ENCODE measurements at places on chromosomes 7 and 10.

- no peak for DNase-seq
These were observed 44.9 kb downstream of the GNA12 start for GRCh38 chr7:2799253-2799652.

DNA sequence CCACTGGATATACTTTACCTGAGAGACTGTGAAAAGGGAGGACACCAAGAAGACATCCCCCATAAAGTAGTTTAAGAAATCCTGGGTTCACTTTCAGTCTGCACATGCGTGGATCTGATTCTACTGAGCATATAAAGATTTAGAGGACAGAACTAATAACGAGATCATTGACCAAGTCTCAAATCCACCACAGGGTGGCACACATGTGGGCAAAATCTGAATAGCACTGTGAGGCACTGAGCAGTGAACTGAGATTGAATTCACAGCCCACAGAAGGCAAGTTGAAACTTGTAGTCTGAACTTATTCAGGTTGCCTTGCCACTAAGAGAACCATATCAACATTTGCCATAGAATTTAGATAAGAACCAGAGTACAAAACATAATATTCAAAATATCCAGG, 818.6 kb downstream of the GRID1 start:
- no peak for DNase-seq

DNA sequence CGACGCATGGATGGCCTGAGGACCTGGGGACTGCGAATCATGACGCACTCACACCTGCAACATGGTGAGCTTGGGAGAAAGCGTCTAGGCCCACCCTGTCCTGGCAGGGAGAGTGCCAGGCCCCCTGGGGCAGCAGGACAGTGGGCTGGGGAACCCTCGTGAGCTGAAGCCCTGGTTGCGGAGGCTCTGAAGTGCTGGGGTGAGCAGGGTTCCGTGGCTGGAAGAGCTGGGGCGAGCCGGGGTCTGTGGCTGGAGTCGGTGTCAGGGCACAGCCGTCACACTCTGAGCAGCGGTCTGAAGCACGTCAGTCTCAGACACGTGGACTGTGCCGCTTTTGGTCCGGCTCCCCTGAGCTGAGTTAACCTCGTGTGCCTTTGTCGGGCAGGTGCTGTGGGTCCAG, 4.7 kb downstream of the SUN1 start:
- DNase-seq, result no peak

- DNase-seq, result no peak
These were observed 42.3 kb downstream of the PRKCQ start for GRCh38 chr10:6537770-6538169.

DNA sequence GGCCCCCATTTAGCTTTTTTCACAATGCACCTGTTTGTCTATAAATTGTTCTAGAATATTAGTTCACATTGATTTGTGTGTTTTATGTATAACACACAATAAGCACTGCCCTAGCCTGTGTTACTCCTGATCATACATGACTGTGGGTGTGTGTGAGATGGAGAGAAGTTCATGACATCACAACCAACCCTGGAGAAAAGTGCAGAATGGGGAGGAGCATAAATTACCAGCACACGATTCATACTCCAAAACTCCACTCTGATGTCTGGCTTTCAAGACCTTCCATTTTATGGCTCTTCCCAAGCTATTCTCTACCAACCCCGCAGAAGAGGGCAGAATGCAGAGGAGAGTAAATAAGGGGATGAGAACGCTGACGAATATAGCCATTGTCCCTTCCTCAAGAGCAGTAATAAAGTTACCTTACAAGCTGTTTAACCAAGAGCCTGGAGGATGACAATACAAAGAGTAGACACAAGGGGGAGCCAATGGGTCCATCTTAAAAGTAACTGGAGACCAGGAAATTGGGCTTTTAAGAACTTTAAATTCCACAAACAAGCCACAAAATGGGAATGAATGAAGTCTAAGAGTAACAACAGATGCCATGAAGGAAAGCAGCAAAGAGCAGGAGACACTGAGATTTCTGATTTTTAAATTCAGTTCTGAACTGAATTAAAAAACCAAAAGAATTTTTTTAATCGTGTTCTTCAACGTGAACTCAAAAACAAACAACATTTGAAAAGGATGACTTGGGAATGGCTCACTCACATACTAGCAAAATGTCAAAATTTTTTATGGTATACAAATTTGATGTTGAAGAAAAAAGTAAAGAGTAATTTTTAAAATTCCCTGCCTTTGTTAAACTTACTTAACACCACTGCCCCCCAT, 159.6 kb downstream of the PARD3 start:
- no peak for DNase-seq

DNA sequence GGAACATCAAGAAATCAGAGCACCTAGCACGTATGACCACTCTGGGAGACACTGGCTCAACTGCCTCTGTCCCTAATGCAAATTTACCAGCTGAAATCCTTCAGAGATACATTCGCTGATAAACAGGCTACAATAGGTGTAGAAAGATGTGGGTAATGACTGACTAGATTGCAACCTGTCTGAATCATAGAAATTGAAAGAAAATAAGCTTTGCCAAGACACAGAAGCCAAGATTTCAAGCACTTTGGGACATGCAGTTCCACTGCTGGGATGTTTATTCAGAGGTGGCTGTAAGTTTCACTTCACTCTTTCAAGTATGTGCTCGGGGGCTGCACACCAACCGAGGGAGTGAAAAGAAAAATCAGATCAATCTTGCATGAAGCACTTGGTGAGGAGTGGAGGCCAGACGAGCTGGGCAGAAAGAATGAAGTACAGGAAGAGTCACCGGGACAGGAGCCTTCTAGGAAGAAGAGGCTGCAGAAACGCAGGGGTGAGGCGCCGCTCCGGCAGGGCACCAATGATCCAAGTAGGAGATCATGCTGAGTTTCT, 276.7 kb downstream of the PARD3 start:
- DNase-seq, result no peak

GRCh38 chr7:47285860-47286491, 295.9 kb downstream of the TNS3 start:
- DNase-seq, result no peak

GRCh38 chr10:128080641-128081040, 45.6 kb downstream of the MKI67 start:
- DNase-seq, result no peak

- no peak for DNase-seq
These were observed 398.8 kb upstream of the NFE2L3 start for GRCh38 chr7:25752967-25753791.

- no peak for DNase-seq
These were observed 4.3 kb downstream of the CCDC6 start for GRCh38 chr10:59902016-59902415.

- DNase-seq, result no peak
These were observed 16.5 kb downstream of the GBF1 start for GRCh38 chr10:102261842-102262241.

DNA sequence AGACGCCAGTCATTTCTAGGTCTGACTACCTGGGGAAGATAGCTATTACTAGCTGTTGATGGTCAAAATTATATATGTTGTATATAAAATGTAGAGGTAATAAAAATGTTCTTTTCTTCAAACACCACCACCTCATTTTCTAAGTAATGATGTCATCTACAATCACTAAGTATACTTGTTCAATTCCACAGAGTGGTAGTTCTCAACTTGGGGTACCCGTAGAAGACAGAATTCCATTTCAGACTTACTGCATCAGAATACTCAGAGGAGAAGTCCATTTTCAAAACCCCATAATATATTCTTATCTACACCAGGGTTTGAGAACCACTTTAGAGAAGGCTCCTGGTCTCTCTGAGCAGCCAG, 191.9 kb downstream of the PTN start:
- DNase-seq, result no peak

GRCh38 chr10:105993609-105994008, 1170.9 kb downstream of the SORCS1 start:
- DNase-seq, result no peak

GRCh38 chr7:42315631-42316030, 78.6 kb upstream of the GLI3 start:
- no peak for DNase-seq

- no peak for DNase-seq
These were observed 363.9 kb downstream of the MALRD1 start for GRCh38 chr10:19412531-19412930.

DNA sequence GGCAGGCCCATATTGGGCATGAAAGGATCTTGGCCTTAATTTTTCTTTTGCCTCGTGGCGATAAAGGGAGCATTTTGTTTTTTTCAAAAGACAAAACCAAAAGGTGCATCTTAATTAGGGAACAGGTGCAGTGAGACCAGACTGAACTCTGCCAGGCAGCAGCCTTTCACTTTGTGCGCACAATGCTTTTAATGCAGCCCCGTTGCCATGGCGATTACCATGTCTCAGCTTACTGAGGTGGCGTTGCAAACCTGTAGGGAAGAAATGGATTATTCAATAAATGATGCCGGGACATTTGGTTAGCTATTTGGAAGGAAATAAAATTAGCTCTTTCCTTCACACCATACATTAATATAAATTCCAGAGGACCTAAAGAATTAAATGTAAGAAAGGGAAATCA, 61.9 kb downstream of the MYL10 start:
- no peak for DNase-seq

- DNase-seq, result no peak
These were observed 24.3 kb downstream of the CTTNBP2 start for GRCh38 chr7:117848941-117849340.

- no peak for DNase-seq
These were observed 143.4 kb upstream of the ZNF92 start for GRCh38 chr7:65230231-65230630.

- no peak for DNase-seq
These were observed 183.9 kb upstream of the MBL2 start for GRCh38 chr10:52956461-52956860.

- no peak for DNase-seq
These were observed 67.7 kb downstream of the ZMIZ1 start for GRCh38 chr10:79136236-79137005.

GRCh38 chr10:43078986-43079273, 2.1 kb downstream of the RET start:
- DNase-seq, result no peak

- peak; percentile 16 for DNase-seq
These were observed 822 bp downstream of the ZC3HAV1L start for GRCh38 chr7:139034855-139035585.

DNA sequence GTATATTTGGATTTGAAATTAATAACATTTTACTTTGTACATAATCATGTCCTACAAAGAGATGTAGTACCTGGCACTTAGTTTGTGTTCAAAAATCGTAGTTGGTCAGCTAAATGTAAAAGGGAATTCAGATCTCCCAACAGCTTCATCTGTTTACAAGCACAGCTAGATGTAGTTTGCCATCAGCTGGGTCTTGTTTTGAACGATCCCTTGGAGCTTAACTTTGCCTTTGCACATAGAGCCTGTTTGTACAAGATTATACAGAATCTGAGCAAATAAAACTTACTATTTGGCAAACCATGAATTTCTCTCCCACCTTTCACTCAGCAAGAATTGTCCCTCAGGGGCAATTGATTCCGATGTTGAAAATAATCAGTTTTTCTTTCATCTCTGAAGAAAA, 36.1 kb upstream of the ADD3 start:
- no peak for DNase-seq

DNA sequence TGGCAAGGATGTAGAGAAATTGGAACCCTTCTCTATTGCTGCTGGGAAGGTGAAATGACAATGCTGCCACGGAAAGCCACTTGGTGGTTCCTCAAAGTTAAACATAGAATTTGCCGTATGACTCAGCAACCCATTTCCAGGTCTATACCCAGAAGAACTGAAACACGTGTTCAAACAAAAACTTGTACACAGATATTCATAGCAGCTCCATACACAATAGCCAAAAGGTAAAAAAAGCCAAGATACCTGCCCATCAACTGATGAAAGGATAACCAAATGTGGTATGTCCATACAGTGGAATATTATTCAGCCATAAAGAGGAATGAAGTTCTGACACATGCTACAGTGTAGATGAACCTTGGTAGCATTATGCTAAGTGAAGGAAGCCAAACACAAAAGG, 39.1 kb downstream of the LHPP start:
- DNase-seq, result no peak

DNA sequence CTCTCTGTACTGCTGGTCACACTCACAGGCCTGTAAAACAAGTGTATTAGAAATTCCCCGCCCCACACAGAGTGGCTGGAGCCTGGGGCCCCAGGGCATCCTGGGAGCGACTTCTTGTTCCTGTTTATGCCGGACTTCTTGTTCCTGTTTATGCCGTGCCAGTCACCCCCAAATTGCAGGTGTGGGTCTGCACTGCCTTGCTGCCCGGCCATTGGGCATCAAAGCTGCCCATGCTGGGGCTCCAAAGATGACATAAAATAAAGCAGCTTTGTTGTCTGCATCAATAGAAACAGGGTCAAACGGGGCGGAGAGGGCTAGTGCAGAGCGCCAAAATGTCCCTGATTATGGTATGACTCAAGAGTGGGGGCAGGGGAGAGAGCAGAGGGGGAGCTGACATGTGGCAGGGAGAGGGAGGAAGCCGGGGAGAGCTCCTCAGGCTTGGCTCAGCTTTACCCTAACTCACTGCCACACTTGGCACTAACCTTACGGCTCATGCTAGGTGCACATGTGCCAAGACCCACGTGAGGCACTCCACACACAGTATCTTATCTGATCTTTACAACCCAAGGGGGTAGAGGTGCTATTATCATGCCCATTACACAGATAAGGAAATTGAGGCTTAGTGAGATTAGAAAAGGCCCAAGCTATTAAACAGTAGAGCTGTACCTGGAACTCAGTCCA, 98.4 kb downstream of the PIP4K2A start:
- DNase-seq, result no peak

DNA sequence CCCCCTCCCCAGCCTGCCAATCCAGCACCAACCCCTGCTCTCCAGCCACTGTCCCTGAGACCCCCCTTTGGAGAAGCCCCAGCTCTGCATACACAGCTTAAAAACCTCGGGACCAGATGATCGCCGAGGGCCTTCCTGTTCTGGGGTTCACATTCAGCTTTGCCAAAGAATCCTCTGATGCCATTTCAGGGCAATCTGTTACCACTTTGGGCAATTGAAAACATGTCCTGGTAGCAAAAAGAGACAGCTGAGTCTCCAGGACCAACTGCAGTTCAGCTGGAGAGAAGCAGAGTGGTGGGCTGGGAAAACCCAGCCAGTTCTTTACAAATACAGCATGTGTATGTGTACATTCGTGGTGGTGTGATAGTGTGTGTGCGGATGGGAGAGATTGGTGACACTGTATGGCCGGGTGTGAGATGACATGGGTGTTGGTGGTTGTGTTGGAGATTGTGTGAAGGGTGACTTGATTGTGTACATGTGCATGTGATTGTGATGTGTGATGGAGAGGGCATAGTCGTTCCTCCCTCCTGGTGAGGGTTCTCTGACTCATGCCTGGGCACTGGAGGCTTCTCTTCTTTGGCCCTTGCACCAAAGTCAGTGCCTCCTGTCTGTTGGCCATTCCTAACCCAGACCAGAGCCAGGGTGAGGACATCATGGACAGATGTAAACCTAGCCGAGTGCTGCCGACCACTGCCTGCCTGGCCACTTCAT, 48.5 kb upstream of the AQP1 start:
- no peak for DNase-seq

- DNase-seq, result no peak
These were observed 401.2 kb downstream of the THSD7A start for GRCh38 chr7:11430841-11431240.

- no peak for DNase-seq
These were observed 401 bp downstream of the LRRC27 start for GRCh38 chr10:132332433-132332754.
